ENCODE measurements at places on chromosomes 2 and 18.

GRCh38 chr2:23412556-23413155 is 27.7 kb downstream of the KLHL29 start:
- DNase-seq: peak; percentile 73

DNA sequence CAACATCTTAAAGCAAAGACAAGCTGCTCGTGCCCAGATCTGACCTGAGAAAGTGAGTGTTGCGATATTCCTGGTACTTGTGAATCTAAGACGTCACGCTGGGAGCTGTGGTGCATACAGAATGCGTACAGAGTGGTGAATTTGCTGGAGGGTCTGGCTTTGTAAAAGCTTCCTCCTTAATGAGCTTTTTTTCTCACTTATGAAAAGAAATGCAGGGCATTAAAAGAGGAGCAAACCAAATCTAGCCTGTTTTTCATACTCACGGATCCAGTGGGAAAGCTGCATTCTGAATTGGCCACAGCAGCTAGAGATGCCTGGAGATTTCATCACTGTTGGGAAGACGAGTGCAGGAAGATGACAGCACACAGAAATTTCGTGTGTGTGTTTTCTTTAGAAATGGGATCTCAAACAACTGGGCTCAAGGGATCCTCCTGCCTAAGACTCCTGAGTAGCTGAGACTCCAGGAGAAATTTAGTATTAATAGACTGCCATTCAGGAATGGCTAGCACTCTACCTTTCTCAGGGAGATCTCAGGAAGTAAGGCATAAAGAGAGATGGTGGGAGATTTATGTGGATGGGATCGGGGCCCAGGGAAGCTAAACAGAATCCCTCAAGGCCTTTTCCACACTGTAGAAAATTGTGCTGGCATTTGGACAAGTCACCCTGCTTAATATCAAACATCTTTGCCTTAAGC is 181.3 kb downstream of the ALPK2 start:
- DNase-seq: peak; percentile 43

DNA sequence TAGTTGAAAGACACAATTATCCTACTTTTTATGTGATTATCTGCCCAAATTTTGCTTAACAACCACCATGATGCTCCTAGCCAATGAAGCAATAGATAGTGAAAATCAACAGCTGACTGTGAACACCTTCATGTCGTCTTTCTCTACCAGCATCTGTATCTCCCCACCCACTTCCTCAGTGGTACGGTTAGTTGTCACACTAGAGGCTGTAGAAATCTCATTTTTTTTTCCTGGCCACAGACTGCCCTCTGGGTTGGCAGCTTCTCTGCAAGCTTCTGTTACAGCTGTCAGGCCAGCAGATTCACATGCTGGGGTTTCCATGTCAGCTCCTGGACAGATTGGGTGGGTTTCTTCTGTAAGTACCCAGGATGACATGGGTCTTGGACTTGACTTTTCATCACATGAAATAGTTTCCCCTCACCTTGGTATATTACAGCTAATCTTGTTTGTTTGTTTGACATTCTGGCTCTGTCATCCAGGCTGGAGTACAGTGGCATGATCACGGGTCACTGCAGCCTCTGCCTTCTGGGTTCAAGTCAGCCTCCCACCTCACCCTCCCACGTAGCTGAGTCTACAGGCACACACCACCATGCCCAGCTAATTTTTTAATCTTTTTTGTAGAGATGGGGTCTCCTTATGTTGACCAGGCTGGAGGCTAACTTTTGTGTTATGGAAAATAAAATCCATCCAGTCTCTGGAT is 24.3 kb downstream of the STAT4 start:
- DNase-seq: no peak

- DNase-seq: no peak
Measured at GRCh38 chr2:64941801-64942200, 47.4 kb upstream of the SLC1A4 start.
